Frontal cortex (tissue), 4 donors: ENCODE measurements at places on chromosomes 1 and 21. TPM values are rescaled to one million over a fixed set of nuclear protein-coding genes. Genes with fewer than 3 reads are reported as not detected.

- DNase-seq, result no peak
These were observed 175.2 kb downstream of the TYW3 start for GRCh38 chr1:74908131-74908530.

Gene PROX1
- 6.5 TPM for total RNA-seq

- DNase-seq, result no peak
These were observed 477.5 kb downstream of the PTPRU start for GRCh38 chr1:29713857-29714256.

DNA sequence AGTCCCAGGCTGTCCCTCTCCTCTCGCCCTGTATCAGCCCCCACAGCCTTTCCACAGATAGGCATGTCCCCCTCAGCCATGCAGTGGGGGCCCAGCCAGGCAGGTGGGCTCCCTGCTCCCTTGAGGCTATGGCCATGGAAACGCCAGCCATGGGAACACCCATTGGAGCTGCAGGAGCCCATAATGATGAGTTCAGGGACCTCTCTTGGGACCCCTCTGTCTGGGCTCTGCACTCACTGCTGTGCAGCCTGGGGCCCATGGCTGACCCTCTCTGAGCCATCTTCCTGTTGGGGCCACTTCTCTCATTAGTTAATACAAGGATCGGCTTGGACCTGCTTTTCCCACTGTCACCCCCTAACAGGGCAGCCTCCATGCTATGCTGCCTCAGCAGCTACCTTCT lies 33.2 kb downstream of the WNT3A start:
- no peak for DNase-seq

- DNase-seq, result no peak
These were observed 40.2 kb upstream of the PRDX6 start for GRCh38 chr1:173436841-173437428.

Gene ZNF593OS
- not detected for total RNA-seq

- no peak for DNase-seq
These were observed 31.0 kb downstream of the TRIT1 start for GRCh38 chr1:39852214-39852791.

DNA sequence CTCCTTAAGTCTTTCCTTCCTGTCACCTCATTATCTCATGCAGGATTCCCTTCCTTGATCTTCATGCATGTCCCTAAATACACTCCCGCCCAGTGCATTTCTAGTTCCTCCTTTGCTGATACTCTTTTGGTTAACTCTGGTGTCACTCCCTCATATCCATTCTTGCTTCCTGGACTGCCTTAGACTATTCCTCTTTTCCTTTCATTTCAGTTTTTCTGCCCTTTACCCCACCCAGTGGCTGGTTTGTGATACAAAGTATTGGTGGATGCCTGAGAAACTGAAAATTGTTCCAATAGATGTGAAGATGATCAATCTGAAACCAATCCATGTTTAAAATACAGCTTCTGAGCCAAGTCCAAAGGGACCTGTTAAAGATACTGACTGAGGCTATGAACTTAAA lies 553.8 kb upstream of the CAMK1G start:
- no peak for DNase-seq

DNA sequence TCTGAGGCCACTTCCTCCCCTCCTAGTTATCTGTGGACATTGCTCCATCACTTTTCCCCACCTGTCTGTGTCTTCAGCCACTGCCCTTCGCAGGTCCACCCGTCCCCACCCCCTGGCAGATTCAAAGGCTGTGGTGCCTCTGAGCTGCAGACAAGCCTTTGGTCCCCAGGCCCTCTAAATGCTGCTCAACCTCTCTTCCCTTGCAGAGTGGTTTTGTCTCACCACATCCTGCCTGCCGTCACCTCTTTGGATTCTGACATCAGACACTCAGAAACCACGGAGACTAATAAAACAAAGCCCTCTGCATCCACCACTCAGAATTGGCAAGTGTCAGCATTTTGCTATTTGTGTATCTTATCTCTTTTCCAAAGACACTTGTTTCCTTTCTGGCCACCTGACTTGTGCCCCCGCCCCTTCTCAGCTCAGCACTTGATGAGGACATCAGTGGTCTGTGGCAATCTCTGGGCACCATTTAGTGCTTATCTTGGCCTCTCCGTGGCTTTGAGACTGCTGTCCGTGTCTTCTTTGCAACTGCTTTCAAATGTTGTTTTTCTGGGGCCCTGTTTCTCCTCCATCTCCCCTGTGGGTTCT lies 7.7 kb downstream of the CNIH3 start:
- no peak for DNase-seq

DNA sequence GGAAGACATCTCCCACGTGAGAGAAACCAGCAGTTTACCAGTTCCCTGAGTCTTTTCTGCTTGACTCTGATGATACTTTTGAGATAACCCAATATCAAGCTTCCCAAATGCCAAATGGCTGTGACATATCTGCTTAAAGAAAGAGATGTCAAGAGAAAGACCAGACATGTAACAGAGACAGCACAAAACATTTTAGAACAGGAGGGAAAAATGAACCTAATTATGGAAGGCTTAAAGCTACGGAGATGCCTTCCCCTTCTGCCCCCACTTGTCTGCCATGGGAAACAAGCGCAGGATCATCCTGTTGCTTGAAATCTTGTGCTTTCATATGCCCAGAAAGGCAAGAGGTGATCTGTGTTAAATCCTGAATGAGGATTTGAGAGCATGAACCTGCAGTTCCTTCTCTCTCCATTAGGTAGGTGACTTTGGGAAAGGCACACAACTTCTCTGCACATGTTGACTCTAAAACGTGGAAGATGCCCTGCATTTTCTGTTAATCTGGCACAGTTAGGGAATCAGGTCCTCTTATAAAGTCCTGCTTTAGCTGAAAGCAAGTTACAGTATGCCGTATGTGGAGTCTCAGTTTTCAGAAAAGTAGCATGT lies 46.7 kb upstream of the MTR start:
- no peak for DNase-seq

Gene NOS1AP
- 4.9 TPM for total RNA-seq

Gene DNAJC6
- total RNA-seq, result 120 TPM

GRCh38 chr1:175355414-175355813 lies 162.8 kb upstream of the KIAA0040 start:
- DNase-seq, result no peak

DNA sequence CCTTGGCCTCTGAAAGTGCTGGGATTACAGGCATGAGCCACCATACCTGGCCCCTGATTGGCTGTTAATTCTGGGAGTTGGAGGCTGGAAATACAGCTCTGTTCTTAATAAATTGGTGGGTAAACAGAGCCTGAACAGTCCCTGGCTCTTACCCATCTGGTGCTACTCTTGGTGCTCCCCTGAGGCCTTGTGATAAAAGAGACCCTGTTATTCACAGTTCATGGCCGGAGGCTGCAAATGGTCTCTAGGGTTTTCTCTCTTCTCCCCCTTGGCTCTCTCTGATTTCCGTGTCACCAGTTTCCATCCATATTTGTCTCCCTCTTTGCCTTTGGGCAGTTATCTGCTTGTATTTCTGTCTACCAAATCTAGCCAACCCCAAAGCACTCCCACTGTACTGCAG lies 17.2 kb downstream of the NFASC start:
- DNase-seq, result no peak

- DNase-seq, result no peak
These were observed 8.5 kb downstream of the ZBTB48 start for GRCh38 chr1:6588128-6588892.

GRCh38 chr1:81170721-81171120 lies 630.0 kb upstream of the ADGRL2 start:
- no peak for DNase-seq

DNA sequence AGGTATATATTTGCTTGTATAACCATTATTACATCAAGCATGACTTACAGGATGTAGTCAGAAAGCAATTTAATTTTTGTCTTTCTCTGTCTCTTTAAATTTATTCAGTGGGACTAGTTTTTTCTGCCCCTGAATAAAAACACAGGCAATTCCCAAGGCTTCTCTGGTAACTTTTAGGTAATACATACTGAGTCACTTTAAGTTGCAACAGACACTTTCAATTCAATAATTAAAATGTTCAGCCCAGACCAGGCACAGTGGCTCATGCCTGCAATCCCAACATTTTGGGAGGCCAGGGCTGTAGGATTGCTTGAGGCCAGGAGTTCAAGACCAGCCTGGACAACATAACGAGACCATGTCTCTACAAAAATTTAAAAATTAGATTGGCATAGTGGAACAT lies 12.3 kb downstream of the SLC44A3 start:
- no peak for DNase-seq

DNA sequence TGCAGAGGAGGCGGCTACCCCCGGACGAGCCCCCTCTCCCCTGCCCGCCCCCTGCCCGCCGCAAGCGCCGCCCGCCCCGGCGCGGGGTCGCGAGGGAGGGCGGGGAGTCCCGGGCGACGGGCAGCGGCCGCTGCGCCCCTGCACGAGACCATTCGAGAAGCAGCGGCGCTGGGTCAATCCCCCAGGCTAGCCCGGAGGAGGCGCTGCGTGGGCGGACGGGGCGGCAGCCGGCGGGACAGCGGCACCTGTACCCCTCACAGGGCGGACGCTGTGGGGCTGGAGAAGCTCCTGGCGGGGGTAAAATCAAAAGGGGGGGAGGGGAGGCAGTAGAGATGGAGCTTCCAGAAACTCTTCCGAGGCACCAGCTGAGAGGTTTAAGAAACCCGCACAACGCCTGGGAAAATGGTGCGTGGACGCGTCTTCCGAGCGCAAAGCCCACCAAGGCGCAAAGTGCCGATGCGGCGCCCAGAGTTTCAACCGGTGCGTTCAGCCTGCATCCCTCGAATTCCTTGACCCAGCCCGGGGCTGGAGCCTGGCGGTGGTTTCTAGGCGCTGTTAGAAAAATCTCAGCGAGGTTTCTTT lies at the start of gene PLPPR5:
TSS of gene PLPPR5 (minus strand) at position 1 of the 582 bp plus-strand sequence. CDS start 190 bp downstream, outside the sequence.
- peak; percentile 38 for DNase-seq

Gene RGSL1
- 0.82 TPM for total RNA-seq

- no peak for DNase-seq
These were observed 51.8 kb downstream of the TNFRSF8 start for GRCh38 chr1:12114916-12115315.

DNA sequence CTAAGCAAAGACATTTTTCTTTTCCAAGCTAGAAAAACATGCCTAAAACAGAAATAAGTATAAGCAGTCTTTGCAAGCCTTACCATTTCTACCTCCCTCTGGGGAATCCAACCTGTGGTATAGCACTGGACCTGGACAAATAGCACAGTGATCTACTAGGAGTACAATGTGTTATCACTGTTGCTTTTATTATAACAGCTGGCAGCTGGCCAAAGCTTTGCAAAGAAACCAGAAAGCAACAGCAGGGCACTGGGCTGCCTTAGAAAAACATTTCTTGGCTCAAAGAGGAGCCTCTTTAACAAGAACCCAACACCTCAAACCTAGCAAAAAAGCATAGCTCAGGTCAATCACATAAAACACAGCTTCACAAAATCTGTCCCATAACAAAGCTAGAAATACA lies 294.5 kb upstream of the GREM2 start:
- no peak for DNase-seq

DNA sequence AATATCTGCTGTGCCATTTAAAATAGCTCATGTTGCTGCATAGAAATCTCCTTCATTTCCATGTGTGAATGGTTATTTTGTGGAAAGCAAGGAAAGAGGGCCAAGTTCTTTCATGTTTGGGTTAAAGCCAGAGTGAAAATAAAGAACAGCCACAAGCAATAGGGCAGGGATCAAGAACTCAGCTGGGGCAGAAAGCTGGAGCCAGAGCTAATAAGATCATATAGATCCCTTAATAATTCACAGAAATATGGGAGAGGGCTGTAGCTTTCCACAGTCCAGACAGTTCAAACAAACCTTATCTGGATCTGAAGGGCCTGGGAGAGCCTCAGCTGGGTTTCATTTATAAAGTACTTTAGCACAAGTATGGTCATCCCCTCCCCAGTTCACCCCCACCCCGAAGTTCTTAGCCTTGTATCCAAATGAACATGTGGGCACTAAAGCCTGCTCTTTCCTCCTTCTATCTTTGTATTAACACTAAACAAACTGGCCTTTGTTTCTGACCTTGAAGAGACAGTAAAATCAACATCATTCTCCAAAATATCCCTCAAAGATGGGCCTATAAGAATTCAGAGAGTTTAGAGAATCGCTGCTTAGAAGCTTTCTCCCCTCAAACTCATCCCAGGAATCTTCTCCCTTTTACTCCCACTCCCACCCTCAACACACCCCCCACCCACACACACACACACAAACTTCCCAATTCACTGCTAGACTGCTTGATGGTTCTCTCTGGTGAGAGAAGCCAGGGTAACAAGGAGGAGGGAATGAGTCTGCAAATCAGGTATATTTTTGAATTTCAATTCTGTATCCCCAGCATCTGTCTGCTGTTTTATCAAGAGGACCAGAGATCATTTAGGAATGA lies 41.7 kb downstream of the UTP25 start:
- no peak for DNase-seq

DNA sequence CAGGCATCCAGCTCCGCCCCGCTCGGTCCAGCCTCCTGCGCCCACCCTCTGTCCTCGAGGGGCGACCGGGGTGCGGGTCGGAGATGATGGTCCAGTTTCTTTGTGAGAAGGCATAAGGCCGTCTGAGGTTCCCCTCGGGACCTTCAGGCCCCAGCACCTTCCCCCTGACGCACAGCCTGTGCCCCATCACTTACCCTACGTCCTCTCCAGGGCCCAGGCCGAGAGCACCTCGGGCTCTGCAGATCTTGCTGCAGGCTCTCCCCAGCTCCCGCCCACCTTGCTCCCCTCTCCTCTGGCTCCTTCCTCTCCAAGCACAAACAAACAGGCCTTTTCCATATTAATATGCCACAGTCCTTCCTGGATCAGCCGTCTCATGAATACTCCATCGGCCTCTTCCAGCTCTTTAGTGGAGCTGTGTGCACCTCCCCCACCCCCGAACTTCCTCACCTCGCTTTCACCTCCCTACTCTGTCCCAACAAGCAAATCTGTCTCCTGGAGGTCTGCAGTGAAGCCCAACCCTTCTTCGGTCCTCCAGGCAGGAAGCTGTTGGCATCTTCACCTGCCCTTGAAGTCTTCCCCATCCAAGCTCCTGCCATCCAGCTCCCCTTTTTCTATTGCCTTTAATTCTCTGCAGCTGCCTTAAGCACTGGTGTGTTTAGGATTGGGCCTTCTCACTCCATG lies 448 bp upstream of the COL9A2 start:
- no peak for DNase-seq

GRCh38 chr1:41735139-41735538 lies 183.6 kb downstream of the HIVEP3 start:
- no peak for DNase-seq

Gene SPRR1B
- not detected for total RNA-seq

Gene FCGR3A
- total RNA-seq, result 2.9 TPM

Gene TRAPPC10
- 15.1 TPM for total RNA-seq

Gene OR2T11
- total RNA-seq, result not detected

DNA sequence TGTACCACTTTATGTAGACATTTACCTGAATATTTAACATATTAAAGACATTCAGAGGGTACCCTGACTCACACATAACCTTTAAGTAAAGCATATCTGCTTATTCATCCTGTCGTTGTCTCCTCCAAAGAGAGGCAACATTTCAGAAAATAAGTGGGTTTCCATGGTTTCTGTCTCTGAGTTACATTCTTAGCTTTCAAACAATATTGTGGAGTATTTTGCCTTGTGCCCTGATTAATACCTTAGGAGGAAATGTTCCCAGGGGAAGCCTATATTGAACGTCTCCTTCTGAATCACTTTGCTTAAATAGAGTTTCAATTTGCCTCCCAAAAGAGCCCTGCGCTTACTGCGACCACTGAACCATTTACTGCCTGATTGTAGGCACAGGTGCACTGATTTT lies 26.1 kb downstream of the PALMD start:
- no peak for DNase-seq

Gene UBE2G2
- 39.9 TPM for total RNA-seq

- no peak for DNase-seq
These were observed 992 bp downstream of the S100A7A start for GRCh38 chr1:153417136-153417888.
